ENCODE measurements at places on chromosomes 3 and 15.

GRCh38 chr15:62067448-62068044 lies 769 bp downstream of the C2CD4A start:
- no peak for DNase-seq

GRCh38 chr3:179072100-179072438 lies 460 bp upstream of the ZMAT3 start:
- no peak for DNase-seq

DNA sequence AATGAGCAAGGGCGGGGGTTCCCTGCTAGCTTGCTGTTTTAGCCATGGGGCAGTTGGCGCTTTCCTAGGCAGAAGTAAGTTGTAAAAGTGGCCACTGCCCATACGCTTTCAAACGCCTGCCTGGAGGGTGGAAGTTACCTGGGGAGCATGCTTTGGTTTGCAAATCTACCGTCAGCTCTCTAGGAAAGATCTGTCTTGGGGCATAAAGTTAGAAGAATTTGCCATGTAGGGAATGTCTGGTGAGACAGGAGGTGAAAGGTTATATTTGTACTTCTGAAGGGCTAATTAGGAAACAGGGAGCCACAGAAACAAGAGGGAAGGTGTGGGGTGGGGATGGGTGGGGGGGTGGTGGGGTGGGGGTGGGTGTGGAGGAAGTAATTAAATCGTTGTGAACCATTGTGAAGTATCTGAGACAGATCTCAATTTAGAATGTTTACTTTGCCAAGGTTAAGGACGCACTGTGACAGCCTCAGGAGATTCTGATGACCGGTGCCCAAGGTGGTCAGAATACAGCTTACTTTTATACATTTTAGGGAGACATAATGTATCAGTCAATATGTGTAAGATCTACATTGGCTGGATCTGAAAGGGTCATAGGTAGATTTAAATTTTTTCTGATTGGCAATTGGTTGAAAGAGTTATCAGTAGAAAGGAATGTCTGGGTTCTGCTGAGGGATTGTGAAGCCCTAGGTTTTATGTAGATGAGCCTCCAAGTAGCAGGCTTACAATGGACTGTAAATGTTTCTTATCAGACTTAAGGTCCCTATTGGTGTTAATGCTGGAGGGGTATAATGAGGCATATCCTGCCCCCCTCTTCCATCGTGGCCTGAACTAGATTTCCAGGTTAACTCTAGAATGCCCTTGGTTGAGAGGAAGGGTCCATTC lies 62.0 kb upstream of the GCNT3 start:
- peak; percentile 47 for DNase-seq

- DNase-seq = no peak
These were observed 2.8 kb downstream of the ZIC4 start for GRCh38 chr3:147403511-147403910.

GRCh38 chr15:66757030-66757429 lies 55.0 kb downstream of the SMAD6 start:
- DNase-seq = no peak

DNA sequence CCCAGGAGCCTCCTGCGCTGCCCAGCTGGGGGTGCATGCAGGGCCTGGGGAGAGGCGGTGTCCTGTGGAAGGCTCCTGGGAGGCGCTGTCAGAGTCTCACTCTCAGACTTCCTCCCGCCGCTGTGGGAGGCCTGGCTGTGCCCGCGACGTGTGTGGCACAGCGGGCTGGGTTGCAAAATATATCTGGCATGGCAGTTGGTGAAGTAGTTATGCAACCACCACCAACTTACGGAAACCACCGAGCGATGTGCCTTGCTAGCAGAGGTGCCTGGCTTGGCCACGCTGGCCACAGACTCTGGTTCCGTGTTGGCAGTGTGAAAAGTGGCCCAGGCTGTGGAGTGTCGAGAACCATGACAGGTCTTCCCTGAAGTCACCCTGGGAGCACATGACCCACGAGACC lies 30.6 kb upstream of the GATA2 start:
- no peak for DNase-seq

DNA sequence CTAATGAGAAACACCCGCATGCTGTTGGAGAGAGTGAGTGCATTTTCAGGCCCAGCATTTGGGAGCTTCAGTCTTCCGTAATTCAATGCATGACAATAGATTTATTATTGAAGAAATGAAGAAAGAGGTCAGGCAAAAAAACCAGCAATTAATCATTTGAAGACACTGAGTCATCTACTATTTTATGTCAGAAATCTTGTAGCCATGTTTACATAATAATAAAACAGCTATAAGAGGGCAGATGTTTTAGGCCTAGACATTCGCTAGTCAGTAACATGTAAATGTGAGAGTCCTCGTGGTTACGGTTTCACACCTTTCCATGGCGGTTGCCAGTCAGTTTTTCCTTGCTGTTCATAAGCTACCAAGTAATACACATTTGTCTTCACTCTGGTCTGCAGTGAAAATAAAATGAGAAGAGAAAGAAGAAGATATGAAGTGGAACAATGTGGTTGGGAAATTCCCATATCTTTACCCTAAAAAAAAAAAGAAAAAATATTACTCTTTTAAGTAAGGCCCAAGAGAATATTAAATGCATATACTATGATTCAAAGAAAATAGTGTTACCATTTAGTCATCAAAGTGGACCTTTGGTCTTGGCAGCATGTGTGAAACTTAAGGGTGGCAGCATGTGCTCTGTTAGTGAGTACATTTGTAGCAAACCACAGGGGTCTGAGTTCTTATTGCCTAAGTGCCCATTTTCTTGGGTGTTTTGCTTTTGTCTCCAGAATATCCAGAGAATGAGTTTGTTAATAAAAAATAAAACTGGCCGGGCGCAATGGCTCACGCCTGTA lies 140.5 kb upstream of the TBL1XR1 start:
- DNase-seq = no peak

GRCh38 chr15:95287720-95288103 lies 1042.8 kb upstream of the NR2F2 start:
- no peak for DNase-seq

- no peak for DNase-seq
These were observed 209.0 kb upstream of the ALCAM start for GRCh38 chr3:105157766-105158085.

GRCh38 chr15:57223887-57224286 lies 152.4 kb upstream of the CGNL1 start:
- DNase-seq = no peak

- DNase-seq = peak; percentile 90
These were observed 32.3 kb downstream of the PARP16 start for GRCh38 chr15:65254356-65254755.

DNA sequence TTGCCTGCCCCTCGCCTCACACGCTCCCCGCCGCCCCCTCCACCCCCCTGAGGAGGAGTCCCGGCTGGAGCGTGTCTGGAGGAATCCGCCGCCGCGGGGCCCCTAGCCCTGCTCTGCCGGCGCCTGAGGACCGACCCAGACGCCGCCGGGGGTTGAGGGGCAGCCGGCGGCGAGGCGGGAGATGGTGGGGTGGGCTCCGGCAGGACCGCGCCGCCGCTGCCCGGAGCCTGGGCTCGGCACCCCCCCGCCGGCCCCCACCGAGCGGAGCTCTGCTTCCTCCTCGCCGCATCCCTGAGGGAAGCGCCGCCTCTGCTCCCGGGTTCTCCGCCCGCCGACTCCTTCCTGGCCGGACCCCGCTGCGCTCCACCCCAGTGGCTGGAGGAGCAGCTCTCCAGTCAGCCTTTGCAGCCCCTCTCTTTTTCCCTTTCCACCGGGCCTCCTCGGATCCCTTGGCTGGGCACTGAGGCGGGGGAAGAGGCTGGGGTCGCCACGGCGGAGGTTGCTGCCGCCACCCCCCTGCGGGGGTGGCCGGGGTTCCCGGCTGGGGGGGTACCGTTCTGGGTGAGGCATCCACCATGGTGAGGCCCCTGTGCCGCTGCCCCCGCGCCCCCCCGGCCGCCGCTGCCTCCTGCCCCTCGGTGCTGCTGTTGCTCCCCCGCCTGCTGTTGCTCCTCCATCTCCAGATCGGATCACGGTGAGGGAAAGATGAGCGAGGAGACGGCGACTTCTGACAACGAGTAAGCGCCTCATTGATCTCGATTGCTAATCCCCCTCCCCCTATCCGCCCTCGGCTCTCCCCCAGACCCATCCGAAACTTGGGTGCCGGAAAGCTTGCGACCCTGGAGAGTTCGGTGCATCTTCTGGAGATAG lies at the start of gene SPRED1:
Gene SPRED1 (plus strand): TSS at position 356 of the 870 bp plus-strand sequence. CDS start 350 bp downstream, at position 706.
- no peak for DNase-seq

DNA sequence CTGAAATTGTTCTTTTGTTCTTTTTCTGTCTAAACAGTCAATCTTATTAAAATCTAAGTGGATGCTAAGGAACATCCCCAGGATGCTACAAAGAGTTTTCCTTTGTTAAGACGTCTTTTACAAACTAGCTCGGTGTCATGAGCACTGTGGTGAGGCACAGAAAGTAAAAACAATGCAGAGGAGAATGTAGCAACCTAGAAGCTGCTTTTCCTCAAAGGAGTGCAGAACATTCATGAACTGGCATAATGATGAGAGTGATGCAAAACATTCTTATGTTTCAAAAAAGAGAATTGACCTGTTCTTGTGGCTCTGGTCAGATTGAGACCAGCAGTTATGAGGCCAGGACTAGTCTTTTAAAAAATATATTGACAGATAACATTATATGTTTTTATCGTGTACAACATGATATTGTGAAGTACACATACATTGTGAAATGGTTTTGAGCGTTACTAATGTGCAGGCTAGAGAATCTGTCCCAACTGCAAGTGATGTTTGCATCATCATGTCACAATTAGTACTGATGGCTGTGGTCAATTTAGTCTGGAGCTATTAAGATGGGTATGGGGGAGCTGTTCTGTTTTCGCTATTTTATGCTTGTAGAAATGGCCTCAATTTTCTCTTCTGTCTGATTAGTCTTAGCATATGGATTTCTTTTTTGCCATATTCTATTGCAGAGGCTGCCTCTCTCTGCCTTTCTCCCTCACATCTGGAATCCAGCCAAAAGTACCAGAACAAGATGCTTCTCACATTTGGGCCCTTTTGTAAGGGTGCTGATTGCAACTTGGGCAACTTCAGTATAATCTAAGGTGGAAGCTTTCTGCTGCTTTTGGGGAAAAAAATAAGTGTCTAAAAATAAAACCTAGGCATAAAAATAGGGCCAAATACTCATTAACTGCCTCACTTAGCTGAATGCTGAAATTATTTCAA lies 50.2 kb downstream of the HHLA2 start:
- DNase-seq = no peak

DNA sequence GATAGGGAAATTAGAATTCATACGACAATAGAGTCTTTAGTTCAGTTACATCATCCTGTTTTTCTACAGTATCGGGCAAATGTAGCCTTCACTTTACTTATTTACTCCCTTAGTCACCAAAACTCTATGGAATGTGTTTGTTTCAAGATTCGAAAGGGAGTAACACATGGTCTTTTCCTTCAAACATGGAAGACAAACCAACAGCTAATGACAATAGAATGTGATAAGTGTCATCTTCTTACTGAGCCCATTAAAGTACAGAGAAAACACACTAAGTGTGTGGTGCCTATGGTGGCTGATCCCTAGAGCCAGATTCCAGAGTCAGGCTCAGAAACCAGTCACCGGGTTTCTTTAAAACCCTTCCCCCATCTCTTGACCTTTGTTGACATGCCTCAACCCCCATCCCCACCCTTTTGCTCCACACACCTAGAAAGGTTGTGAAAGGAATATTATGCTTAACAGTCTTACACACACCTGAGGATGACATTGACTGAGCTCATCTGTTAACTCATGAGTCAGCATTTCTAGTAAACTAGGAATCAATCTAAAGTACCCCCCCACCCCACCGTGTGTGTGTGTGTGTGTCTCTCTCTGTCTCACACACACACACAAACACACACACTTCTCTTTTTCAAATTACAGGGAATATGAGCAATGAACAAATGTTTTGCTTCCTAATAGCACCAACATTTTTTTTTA lies 549.6 kb upstream of the CCDC54 start:
- no peak for DNase-seq

DNA sequence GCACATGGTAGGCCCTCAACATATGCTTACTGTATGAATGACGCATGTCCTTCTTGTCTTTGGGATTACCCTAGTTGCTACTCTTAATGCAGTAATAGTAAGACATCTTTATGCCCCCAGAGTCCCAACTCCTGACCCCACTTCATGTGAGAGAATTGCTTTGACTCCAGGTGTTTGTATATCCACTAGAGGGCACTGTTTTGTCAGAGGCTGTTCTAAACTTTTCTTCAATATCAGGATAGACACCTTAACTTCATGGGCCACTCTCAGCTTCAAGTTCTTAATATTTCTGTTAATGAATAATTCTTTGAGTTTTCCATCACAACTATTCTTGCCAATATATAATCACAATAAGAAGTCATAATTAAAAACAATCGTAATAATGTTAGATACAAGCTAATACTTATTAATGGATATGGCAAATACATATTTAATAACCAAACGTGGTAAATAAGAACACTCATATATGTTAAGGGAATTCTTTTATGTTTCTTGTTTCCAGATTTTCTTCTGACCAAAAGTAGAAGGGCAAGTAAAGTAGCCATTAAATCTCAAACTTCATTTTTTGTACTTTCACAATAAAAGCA lies 337.2 kb upstream of the DNAJC19 start:
- DNase-seq = no peak

- no peak for DNase-seq
These were observed 103.5 kb downstream of the CD47 start for GRCh38 chr3:107987036-107987939.

DNA sequence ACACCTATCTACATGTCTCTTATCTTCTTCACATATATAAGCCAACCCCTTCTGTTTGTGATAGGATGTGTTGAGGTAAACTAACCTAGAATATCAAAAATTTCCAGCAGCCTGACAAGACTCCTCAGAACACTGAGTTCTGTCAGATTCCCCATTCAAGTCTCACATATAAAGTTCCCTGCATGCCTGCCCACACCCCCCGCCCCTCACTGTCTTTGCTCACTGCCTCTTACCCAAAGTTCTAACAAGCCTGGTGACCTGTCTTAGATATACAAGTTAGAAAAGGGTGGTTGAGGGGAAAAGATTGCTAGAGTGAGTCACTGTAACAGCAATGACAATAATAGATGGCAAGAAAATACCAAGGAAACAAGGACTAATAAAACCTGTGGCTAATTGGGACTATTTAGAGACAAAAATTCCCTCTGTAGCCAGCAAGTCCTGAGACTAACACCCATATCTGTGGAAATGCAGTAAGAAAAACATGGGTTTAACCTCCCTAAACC lies 40.1 kb downstream of the FBXO22 start:
- DNase-seq = no peak

DNA sequence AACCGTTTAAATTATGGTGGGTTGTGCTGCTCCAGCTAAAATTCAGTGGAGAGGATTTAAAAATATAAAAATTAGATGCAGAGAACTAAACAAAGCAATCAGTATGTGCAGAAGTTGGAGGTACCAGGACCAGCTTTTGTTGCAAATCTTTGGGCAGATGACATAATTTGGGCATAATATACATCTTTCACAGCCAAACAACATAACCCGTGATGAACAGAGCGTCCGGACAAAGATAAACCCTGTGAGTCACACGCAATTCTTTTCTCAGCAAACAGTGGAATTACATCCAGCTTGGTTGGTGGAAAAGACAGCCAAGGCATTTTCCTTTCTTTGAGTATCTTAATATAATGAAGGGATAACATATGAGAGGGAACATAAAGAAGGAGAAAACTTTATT lies 419.4 kb upstream of the ADAMTS9 start:
- no peak for DNase-seq

- no peak for DNase-seq
These were observed 48.6 kb upstream of the SLCO2A1 start for GRCh38 chr3:134078169-134078831.
